ENCODE measurements at places on chromosomes 2 and 18.
A peak's percentile ranks its signal among the peaks of the same experiment; 100 is the strongest.

DNA sequence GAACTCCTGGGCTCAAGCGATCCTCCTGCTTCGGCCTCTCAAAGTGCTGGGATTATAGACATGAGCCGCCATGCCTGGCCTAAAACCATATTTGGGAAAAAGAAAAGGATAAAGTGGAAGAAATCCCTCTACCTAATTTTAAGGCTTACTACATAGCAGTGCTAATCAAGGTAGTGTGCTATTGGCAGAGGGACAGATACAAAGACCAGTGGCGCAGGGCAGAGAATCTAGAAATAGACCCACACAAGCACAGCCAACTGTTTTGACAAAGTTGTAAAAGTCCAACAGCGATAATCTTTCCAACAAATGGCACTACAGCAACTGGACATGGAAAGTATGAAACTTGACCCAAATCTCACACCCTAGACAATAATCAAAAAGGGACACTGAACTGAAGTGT is 138.4 kb downstream of the TFCP2L1 start:
- ATAC-seq: no peak

DNA sequence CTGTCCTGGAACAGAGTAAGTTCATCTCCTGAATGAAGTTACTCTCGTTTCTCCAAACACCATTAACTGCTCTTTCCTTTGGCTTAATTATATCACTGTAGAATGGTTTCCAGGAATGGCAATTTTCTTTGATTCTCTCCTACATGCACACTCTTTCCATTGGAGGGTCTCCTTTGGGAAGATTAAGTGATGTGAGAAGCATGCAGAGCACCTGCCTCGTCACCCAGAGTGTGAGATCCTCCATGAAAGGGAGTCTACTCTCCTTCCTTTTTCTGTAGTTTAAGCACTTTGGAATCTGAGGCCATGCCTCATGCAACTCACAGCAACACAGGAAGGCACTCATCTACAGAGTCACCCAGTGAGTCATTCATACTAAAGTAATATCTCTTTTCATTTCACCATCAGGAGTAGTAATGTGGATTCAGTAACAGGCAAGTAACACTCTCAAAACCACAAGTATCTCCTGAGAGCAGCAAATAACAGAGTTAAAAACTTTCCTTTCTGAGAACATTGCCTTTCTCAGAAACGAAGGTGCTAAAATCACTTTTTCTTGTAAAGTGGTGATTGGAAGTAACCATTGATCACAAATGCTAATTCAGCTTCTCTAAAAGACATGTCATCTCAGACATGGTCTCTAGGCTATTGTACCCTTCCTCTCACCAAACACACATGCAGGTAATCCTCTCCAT is 52.8 kb upstream of the IL1RL1 start:
- peak; percentile 97 for ATAC-seq

DNA sequence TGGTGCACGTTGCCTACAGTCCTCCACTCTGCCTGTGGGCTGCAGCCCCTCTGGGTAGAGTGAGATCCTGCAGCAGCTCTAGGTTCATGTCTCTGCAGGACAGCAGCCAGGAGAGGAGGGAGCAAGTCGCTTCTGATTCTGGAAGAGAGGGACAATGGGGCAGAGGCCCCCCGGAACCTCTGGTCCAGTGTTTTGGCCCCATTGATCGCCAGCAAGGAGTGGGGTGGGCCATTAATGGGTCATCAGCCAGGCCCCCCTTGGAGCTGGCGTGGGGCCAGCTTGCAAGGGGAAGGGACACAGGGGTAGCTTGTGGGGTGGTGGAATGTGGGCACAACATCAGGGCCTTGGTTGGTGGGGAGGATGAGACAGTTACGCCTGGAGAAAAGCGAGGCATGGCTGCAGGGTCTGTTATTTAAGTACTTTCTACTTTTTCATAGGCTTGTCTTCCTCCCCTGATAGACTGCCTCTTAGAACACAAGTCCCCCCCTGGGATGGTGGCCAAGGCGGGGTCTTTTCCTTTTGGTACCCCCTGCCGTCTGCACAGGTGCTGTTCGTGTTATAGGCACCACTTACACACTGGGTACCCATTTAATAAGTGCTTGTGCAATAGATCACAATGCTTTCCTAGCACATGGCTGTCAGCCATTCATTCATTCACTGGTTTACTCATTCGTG is 44.6 kb downstream of the INHBB start:
- ATAC-seq: no peak

GRCh38 chr2:105143467-105144151 is 97.9 kb upstream of the GPR45 start:
- peak; percentile 51 for ATAC-seq

DNA sequence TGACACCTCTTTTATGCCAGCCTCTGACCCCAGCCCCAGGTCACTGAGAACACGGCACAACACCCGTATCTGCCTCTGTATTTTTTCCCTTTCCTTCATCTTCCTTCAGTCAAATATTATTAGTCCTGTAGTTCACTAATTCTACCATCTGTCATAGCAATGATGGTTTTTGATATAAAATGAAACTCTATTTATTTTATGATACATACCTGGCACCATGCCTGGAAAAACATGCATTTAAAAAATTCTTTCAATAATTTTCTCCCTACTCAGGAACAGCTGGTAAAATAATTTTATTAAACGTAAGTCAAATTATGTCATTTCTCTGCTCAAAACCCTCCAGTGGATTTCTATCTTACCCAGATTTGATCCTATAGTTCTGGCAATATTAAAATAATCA is 224.7 kb downstream of the CDH7 start:
- no peak for ATAC-seq

DNA sequence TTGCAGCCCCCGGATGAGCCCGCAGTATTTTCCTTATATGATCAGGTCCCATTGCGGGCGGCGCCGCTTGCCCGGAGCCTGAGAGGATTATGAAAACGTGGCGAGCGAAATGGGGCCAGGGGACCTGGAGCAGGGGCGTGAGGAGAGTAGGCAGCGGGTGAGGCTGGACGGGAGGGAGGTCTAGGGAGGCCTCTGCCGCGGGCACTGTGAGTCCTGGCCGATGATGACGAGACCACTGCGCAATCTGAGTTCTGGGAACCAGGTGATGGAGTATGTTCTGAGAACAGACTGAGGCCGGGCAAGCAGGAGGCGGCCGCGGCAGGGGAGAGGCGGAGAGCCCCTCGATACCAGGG is 790 bp upstream of the ACAA2 start:
- peak; percentile 75 for ATAC-seq

Data from activated CD4-positive, CD25-positive, alpha-beta regulatory T cell treated with anti-CD3 and anti-CD28 coated beads, Interleukin-2, amount 50 U/mL, for 24 hours (primary cell).